ENCODE measurements at places on chromosomes 5 and 9.

GRCh38 chr9:93422977-93423616, 28.4 kb upstream of the FAM120A start:
- no peak for DNase-seq

GRCh38 chr5:67431191-67431590, 234.6 kb upstream of the CD180 start:
- no peak for DNase-seq

- DNase-seq, result peak; percentile 90
Measured at GRCh38 chr5:170427672-170428236, 38.6 kb upstream of the KCNMB1 start.

DNA sequence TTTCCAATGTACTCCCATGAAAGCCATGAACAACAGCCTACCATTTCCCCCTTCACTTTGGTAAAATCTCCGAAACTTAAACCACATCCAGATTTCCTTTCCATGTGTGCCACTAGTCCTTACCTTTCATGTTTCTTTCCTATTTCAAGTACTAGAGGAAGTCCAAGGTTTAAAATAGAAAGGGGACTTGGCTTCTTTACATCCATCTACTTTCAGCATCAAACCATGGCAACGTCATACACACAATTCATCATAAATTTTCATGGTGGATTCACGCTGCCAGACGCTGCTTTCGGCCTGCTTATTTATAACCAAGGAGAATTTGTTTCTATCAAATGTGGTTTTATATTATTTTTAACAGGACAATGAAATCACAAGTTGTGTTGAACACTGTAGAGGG, 58.7 kb upstream of the ZNF622 start:
- no peak for DNase-seq

DNA sequence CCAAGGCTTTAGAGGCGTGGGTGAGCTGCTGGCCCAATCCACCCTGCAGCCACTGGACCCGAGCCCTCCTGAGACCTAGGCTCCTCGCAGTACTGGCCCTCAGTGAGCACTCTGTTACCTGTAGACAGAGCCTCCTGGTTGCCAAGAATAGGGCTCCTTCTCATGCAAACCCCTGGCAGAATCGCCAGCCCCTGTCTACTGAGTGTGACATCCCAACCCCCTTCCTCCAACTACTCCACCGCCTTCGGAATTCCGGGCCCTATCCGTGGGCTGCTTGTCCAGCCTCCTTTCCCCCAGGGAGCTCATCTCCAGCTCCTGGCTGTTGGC, 23.8 kb upstream of the COL5A1 start:
- no peak for DNase-seq

GRCh38 chr5:58460732-58461286, 923 bp upstream of the PLK2 start:
- DNase-seq, result peak; percentile 90

GRCh38 chr5:89444088-89444487, 561.1 kb upstream of the MEF2C start:
- DNase-seq, result no peak

DNA sequence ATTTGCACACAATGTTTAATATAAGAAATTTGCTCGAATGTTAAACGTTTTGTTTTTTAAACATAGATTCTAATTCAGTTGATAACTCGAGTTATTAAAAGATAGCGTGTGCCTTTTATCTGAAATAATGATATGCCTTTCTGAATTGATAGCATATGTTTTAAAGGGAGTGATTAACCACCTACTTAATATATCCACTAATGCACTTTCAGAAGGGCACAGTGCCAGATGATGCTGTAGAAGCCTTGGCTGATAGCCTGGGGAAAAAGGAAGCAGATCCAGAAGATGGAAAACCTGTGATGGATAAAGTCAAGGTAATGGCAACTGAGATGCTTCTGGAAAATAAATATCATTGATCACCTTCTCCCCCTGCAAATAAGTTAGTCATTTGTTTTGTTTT, 53.9 kb downstream of the ERAP1 start:
- DNase-seq, result no peak

GRCh38 chr9:15584379-15584778, 31.5 kb downstream of the CCDC171 start:
- no peak for DNase-seq

DNA sequence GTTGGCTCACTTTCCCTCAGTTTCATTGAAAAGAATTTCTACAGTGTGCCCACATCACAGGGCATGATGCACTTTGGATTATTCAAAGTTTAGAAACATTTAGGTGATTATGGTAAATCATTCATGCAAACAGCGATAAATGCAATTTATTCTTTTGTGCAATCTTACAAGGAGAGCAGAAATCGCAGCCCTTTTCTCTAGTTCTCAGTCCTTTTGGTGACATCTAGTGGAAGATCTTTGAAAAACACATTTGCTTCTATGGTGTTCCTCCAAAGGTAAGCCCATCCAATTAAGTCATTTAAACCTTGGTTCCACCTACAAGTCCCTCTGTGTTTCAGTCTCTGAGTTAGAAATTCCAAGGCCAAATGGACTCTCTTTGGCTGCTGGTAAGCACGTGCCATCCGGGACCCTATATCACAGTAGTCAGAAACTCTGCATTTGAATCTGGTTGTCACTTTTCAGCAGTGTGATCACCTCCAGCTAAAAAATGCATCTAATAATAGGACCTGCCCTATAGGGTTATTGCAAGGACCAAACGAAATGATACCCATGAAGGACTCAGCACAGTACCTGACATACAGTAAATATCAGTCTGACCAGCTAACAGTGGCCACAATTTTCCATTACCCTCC, 66.4 kb downstream of the MACROH2A1 start:
- no peak for DNase-seq

- DNase-seq, result no peak
Measured at GRCh38 chr9:127514468-127514867, 63.2 kb downstream of the LRSAM1 start.

GRCh38 chr9:137920753-137921152, 43.2 kb downstream of the CACNA1B start:
- DNase-seq, result no peak

GRCh38 chr9:37421914-37422288, 595 bp upstream of the GRHPR start:
- DNase-seq, result no peak

DNA sequence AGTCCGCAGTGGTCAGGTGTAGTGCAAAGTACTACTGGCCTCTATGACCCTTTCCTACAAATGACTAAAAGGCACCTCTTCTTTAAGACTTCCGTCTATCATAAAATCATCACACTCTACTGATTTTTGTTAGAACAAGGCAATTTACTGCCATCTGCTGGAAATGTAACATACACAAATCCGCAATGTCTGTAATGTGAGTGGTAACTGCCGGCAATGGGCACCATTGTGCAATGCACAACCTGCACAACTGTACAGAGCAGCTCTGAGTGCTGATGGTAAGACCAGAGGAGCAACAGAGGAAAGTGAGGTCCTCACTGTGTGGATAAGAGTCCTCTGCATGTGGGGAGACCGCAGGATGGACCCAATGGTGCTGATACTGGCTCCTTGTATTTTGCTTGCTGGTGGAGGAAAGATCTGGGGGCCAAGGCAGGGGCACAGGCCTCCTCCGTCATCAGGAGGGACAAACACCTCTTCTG, 103.7 kb downstream of the ATPSCKMT start:
- no peak for DNase-seq

Measured in right lung (tissue), 10 donors.